ENCODE measurements at places on chromosomes 2 and 18.

- DNase-seq, result no peak
Measured at GRCh38 chr2:190270298-190270697, 49.3 kb downstream of the HIBCH start.

DNA sequence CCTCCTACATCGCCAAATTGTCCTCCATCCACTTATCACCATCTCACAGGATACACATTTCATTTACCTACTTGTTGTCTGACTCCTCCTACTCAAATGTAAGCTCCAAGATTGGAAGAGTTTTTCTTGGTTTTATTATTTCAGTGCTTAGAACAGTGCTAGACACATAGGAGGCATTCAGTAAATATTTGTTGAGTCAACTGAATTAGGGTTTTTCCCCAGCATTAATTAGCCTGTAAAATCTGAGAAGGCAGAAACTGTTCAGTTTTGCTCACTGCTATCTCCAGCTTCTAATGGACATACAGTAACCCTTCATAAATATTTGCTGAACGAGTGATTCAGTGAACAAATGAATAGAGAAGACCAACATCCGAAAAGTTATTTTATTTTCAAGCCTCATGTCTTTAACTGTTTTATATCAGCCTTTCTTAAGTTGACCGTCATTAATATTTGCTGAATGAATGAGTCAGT lies 800 bp downstream of the TTC21B start:
- no peak for DNase-seq

DNA sequence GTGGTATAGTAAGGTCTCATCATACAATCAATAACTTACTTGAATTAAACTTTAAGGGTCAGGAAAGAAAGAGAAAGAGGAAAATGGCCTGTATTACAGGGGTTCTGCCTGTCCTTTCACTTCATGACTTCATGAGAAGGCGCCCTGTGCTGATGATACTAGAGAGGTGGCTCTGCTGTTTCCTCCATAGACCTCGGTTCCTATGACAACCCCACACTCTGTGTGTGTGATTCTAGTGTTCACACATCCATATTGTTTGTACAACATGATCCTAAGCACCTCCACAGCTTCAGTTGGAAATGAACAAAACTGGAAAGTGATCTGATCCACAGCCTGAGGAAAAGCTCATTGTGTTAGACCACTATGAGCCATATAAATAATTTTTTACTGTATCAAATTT lies 7.0 kb upstream of the REEP1 start:
- no peak for DNase-seq

GRCh38 chr2:221883976-221884375 lies 311.9 kb upstream of the EPHA4 start:
- DNase-seq, result no peak

DNA sequence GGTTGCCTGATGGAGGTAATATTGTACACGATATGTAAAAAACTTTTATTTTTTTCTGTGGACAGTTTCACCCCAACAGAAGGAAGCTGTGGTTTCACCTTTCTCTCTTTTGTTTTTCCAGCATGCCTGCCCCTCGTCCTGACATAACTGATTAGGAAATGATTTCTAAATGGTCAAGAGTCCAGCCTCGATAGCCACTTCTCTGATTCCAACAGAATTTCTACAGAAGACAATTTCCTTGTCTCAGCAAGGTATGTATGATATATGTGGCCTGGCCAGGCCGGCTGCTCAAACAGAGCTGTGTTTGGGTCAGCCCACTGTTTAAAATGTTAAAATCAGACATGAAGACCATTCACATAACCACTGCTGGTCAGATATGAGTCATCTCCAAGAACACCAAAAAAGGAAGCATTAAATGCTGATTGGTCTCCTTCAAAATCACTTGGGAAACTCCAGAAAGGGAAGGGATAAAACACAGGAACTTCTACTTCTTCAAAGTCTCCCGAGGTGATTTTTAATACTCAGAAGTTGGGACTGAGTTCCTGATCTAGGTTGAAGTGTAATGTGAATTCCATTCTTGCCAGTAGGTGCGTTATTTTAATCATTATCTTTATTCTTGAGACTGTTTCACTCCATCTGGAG lies 22.3 kb downstream of the ATP8B1 start:
- DNase-seq, result no peak

DNA sequence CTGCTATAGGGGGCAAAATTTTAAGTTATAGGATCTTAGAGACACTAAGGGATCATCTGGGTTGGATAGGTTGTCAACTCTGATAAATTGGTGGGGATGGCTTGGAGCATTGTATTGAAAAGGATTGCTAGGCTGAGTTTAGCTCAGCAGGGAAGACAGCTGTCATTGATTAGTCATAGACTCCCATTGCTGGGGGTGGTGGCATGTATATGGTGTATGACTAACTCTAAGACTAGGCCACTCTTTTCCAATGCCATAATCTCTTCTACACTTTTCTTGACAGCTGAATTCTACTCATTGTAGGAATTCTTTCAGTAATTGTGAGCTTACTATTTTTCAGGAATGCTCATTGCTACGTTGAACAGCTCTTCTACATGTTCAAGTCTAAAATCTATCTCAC lies 81.3 kb upstream of the PELI1 start:
- DNase-seq, result no peak

DNA sequence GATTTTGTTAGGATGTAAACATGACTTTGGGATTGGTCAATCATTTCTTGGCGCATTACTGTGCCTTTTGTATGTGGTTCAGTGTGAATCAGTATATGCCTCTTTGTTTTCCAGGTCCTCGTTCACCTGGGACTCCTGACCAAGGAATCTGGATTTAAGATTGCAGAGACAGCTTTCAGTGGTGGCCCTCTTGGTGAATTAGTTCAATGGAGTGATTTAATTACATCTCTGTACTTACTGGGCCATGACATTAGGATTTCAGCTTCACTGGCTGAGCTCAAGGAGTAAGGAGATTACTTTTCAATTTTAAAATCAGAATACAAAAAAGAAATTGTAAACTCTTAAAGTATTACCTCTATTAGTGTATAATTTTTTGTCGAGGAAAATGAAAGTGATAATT lies 87.6 kb downstream of the MGAT5 start:
- DNase-seq, result no peak

DNA sequence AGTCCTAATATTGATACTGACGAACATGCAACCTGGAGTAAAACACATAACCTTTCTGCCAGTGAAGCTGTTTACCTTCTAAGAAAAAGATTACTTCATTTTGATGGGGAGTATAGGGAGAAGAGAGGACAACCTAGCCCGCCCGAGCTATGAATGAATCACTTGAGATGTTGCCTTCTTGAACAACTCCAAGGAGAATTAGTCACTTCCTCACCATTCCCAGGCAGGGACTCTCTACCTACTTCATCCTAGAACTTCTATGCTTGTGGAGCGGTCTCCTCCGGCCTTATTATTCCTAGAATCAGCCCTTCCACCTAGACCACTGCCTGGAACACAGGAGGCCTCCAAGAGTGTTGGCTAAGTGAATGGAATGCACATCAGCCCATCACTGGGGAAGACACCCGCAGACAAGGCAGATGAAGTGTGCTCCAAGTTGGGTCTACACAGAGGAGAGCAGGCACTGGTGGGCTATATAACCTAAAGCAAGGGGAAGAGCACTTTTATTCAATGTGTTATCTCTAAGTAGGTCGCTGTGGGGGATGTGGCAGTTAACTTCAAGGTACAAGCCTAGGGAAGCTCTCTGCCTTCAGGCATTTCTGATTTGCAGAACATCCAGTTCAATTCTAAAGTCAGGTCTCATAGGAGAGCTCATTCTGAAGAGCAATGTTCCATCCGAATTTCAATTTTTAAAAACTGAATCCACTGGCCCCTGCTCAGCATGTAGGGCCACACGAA lies 57.4 kb downstream of the STK39 start:
- DNase-seq, result no peak

- DNase-seq, result no peak
Measured at GRCh38 chr2:25339791-25340180, 1.9 kb downstream of the DNMT3A start.

DNA sequence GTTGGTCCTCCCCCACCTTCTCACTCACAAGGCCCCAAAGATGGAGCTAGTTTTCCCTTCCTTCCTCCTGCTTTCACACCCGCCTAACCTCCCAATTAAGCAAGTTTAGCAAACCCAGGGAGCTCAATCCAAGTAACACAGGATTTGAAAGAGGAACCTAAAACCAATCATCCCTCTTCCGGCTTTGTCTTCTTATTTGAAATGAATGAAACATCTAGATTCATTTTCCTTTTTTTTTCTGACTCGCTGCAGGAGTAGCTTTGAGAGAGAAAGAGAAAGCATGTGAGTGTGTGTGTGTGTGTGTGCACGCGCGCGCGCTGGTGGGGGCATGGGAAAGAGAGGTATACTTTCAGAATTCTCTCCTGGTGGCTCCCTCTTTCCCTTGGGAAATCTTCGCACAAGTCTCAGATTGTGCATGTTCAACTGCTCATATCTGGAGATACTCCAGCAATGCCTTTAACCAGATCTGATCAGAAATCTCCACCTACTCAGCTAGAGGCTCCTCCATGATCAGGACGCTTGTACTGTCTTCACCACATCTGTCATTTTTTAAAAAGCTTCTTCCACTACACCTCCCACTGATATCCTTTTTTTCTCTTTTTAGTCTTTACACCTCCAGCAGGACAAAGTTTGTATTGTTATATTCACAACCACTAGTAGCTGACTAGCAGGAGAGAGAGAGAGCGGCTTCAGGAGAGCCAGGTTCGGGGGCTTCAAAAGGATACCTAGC lies 1.7 kb downstream of the SLC8A1 start:
- DNase-seq, result peak; percentile 16

- DNase-seq, result no peak
Measured at GRCh38 chr2:75186821-75187220, 12.5 kb downstream of the TACR1 start.

DNA sequence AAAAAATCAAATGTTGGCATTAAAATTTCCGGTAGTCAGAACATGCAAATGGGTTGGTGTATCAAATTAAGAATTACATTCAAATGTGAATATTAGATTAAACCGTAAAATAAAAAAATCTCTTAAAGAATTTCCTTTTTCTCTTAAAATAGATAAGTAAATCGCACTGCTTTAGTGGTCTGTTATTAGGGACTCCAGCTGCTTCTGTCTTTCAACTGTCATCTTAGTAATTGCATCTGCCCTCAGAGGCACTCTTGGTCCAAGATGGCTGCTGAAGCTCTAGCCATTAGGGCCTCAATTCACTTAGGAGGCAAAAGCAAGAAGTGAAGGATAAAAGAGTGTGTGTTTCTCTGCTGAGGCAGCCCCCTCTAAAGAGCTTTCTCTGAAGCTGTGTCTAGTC lies 132.4 kb downstream of the MGAT5 start:
- no peak for DNase-seq

DNA sequence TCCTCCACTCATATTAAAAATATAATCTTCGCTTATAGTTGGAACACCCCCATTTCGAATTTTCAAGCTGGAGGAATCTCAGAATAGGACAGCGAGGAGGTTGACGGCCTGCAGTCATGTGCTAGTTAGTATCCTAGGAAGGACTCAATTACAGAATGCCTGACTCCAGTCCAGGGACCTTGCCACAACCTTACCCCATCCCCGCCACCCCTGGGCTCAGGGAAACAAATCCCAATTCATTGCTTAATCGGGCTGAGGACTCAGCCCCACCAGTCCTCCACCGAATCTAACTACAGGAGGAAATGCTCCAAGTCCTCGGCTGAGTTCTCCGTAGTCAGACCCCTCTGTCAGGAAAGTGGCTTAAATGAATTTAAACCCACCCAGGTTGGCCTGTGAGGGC lies 31.7 kb upstream of the ZBTB7C start:
- no peak for DNase-seq

DNA sequence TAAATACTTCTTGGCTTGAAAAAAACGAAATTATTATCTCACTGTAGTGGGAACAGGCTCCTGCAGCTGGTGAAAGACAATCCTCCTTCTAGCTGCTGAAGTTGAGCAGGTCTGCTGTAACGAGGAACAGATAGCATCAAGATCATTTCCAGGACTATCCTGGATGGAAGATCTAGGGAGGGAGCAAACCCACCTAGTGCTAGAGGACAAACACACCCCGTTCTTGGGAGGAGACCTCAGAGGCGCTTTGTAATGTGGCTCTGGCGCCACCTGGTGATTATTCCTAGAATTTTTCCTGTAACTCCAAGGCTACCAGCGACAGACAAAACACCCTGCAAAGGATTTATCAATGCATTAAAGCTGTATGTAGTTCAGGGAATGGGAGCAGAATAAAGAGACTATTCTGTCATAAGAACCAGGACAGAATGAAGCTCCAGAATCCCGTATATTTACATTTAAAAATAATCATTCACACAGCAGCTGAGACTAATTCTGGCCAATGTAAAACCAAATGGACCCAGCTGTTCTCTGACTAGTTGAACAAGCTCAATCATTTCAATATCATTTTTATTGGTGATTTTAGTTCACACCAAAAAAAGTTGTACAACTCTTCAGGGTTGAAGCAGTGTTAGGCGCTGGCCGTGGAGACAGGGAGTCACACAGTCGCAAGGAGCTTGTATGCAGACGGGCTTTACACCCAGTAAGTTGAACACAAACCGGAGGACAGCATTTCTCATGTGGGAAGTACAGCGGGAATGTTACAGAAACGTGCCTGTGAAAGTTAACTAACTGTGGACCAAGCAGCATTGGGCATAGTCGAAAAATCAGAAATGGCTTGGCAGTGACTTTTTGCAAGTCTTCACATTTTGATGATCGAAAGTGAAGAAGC lies 290.3 kb downstream of the TRIB2 start:
- peak; percentile 36 for DNase-seq

DNA sequence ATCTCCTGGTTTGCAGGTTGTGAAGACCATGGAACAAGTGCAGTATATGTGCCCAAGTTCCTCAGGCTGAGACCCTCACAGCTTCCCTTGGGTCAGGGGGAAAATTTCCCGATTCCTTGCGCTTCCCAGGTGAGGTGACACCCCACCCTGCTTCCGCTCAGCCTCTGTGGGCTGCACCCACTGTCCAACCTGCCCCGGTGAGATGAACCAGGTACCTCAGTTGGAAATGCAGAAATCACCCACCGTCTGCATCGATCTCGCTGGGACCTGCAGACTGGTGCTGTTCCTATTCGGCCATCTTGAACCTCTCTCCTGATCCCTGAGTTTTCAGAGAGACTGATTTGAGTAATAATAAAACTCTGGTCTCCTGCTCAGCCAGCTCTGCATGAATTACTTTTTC lies 30.6 kb downstream of the CHCHD5 start:
- no peak for DNase-seq

- no peak for DNase-seq
Measured at GRCh38 chr18:9608298-9608697, 6.1 kb downstream of the PPP4R1 start.

DNA sequence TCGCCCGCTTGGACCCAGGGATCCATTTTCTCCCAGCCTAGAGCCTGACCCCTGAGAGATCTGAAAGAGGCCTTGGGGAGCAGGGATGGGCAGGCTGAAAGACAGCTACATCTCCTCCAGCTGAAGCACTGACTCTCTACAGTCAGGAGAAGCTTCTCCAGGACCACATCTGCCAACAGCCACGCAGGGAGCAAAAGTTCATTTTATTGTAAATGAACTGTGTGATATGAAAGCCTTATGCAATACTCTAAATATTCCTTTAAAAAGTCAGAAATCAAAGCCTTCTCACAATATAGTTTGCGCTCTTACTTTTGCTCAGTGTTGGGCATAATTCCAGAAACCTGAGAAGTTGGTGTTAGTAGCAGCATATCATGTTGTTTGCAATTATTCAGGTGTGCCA lies 428.9 kb upstream of the RAB6C start:
- no peak for DNase-seq

GRCh38 chr2:201320701-201321100 lies 36.4 kb downstream of the FLACC1 start:
- DNase-seq, result no peak

GRCh38 chr2:54468673-54469072 lies 12.5 kb downstream of the SPTBN1 start:
- DNase-seq, result no peak

GRCh38 chr2:9256147-9256546 lies 49.5 kb downstream of the ASAP2 start:
- DNase-seq, result no peak

GRCh38 chr18:34942975-34943374 lies 98.2 kb upstream of the MAPRE2 start:
- DNase-seq, result no peak
